Umbilical cord (tissue), 2 donors: ENCODE measurements at places on chromosomes 13 and 19. TPM values are rescaled to one million over a fixed set of nuclear protein-coding genes. Genes with fewer than 3 reads are reported as not detected.

The ZFP82 gene
- total RNA-seq = 9.1 TPM

The GPR183 gene
- 7.7 TPM for total RNA-seq

DNA sequence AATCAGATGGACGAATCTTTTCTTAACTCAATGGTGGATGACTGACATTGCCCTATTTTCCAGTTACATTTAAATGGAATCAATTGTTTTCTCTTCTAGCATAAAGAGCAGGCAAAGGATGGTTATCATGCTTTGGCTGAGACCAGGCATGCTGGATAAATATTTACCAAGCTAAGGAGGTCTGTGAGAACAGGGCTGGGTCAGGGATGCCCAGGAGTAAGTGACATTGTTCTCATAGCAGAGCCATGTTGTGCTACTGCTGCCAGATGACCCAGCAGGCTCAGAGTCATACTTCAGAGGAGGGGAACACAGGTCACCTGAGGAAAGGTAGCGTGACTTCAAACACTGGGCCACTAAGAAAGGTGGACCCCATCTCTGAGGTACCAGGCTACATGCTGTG, 116.0 kb upstream of the RNF113B start:
- DNase-seq = no peak

DNA sequence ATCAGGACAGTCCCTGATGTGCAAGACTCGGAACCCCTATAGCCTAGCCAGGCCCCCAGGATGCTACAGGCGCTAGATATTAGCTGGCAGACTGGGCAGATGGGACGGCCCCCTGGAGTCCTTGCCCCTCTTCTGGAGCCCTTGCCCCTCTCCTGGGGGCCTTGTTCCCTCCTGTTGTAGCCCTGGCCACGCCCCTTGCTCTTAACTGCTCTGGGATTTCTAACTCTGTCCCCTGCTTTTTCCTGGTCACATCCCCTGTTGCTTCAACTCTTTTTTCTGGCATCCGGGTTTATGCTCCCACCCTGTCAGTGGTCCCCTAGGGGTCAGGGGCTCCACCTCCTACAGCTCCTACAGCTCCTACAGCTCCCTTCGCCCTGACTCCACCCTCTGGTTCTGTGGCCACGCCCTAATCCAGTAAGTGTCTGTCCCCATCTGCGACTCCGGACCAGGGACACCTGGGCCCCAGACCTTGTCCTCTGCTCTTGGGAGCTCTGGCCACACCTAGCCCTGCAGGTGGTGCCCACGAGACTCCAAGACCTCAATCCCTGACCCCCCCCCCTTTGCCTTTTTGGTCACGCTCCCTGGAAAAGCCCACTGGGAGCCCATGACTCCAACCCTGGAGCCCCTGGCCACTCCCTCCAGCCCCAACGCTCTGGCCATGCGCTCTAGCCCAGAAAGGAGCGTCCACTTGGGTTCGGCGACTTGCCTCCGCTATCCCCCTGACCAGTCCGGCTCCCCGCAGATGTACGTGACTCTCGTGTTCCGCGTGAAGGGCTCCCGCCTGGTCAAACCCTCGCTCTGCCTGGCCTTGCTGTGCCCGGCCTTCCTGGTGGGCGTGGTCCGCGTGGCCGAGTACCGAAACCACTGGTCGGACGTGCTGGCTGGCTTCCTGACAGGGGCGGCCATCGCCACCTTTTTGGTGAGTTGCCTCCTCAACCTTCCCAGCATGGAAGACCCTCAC, 6.8 kb downstream of the PLPPR2 start:
- no peak for DNase-seq

DNA sequence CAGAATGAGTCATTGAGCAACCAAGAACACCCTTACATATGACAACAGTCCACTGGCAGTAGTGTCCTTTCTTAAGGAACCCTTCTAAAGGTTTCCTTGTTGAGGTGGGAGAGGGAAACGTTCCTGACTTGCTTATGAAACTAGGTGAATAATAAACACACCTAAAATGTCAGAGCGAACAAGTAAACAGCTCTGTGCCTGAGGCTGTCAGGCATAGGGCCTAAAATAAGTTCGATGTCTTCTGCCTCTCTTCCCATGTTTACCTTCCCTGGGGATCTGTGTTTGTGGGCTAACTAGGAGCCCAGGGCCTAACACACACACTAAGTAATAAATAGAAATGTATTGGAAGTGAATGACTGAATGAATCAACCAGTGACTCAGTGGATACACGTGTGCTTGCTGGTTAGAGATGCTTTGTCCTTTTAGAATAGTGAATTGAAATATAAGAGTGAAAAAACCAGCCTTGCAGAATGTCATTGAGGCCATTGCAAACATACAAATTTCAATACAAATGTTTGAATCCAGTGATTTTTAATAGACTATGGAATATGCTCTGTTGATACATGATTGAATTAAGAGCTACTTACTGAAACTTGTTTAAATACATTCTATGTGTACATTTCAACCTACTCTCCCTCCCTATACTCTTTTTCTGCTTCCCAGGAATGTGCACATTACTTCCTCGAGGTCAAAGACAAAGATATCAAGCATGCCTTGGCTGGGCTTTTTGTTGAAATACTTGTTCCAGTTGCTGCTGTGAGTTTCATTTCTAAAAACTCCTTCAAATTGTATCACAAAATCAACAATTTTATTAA, 102.9 kb downstream of the FRY start:
- no peak for DNase-seq

DNA sequence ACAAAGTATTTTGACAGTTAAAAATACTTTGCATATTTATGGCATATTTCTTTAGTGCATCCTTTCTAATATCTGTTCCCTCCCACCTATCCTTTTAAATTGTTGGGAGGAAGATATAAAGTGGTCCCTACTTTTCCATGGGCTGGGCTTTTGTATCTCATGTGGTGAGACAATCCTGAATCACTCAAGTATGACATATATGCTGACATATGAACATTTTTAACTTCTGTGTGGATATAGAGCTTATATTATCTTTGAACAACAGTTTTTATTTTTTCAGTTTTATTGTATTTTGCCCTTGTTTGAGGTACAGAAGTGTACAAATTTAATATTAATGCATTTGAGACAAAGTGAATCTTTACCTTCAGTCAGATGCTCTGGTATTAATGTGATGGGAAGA, 3.4 kb downstream of the ZMYM2 start:
- DNase-seq = no peak

DNA sequence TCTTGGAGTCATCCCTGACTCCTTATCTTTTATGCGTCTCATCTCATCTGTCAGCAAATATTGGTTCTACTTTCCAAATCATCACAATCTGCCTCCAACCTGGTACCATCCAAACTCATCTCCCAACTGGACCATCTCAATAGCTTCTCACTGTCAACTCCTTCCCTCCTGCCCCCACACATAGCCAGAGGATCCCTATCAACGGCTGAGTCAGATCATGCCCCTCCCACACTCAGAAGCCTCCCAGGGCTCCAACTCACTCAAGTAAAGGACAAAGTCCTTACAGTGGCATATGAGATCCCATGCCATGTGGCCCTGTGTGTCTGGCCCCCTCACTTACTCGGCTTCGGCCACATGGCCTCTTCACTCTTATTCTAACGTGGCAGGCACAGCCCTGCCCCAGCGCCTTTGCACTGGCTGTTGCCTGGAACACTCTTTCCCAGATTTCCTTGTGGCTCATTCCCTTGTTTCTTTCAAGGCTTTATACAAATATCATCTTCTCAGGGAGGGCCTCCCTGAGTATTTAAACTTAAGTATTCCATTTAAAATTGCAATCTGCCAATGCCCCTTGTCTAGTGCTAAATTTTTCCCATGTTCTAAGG, 4.3 kb downstream of the SPRED3 start:
- DNase-seq = no peak

The TEX26 gene
- total RNA-seq = not detected

DNA sequence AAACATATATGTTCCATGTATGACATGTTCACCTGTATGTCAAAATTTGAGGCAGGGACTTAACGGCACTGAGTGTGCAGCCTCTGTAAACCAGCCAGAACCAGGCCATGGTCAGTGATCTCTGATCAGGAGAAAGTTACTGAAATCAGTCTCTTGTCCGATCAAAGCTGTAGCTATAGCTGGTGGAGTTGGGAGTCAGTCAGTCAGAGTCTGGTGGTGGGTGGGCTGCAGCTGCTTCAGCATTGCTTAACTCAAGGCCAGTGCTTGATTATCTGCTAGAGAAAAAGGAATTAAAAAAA, 78.3 kb downstream of the ANKRD10 start:
- no peak for DNase-seq

DNA sequence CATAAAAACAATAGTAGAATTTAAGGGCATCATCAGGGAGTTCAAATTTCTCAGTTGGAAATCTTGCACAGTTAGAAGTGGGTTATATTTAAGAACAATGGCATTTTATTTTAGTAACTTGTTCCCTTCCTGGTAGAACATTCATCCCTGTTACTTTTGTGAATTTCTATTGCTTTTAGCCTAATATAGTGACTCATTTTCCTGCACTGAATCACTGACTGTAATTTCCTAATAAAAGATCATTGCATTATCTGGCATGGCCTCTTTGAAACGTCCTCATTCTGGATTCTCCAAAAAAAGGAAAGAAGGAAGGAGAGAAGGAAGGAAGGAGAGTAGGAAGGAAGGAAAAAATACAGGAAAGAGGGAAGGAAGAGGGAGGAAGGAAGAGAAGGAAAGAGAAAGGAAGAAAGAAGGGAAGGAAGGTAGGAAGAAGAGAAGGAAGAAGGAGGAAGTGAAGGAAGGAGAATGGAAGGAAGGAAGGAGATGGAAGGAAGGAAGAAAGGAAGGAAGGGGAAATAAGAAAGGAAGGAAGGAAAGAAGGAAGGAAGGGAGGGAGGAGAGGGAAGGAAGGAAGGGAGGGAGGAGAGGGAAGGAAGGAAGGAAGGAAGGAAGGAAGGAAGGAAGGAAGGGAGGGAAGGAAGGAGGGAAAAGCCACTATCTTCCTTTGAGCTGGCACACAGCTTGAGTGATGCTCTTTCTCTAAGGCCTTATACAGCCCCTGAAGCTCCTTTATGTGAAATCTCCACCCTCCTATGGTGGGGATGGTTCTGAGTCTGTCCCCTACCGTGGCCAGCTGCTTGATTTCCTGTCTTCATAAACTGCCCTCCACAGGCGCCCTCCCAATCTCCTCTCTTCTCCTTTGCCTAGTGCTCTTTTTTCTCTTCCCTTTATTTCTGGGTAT, 29.8 kb upstream of the TM9SF2 start:
- no peak for DNase-seq

The PHF11 gene
- total RNA-seq = 16.6 TPM

The RASL11A gene
- total RNA-seq = 25.5 TPM

- no peak for DNase-seq
These were observed 14.5 kb downstream of the SACS start for GRCh38 chr13:23418776-23419683.

- DNase-seq = no peak
These were observed 345.6 kb downstream of the SPRY2 start for GRCh38 chr13:79995334-79995733.

DNA sequence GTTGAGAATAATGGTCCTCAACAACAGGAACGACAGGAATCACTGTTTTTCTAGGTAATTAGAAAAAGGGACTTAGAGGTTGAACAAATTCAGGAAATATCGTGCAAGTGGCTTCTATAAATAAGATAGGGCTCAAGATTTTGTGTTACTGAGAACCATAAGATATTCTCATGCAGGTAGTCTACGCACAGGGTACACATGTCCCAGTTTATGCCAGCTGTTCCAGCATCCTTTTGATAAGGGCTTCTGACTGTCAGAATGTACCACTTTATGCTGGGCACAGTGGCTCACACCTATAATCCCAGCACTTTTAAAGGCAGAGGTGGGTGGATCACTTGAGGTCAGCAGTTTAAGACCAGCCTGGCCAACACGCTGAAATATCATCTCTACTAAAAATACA, 32.1 kb downstream of the RBM26 start:
- no peak for DNase-seq

The GARIN5A gene
- not detected for total RNA-seq

DNA sequence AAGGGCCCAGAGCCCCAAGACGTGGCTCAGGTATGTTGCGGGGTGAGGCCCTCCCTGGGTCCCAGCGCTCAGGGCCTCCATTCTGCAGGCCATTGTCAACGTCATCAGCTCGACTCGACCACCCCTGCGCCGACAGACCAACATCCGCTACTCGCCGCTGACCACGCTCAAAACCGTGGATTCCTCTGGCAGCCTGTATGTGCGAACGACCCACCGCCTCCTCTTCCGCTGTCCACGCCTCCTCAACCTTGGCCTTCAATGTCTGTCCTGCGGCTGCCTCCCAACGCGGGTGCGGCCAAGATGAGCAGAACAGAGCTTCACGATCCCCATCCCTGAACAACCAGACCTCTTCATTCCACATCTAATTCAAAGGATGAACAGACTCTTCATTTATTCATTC, 8.2 kb downstream of the RDH8 start:
- no peak for DNase-seq

DNA sequence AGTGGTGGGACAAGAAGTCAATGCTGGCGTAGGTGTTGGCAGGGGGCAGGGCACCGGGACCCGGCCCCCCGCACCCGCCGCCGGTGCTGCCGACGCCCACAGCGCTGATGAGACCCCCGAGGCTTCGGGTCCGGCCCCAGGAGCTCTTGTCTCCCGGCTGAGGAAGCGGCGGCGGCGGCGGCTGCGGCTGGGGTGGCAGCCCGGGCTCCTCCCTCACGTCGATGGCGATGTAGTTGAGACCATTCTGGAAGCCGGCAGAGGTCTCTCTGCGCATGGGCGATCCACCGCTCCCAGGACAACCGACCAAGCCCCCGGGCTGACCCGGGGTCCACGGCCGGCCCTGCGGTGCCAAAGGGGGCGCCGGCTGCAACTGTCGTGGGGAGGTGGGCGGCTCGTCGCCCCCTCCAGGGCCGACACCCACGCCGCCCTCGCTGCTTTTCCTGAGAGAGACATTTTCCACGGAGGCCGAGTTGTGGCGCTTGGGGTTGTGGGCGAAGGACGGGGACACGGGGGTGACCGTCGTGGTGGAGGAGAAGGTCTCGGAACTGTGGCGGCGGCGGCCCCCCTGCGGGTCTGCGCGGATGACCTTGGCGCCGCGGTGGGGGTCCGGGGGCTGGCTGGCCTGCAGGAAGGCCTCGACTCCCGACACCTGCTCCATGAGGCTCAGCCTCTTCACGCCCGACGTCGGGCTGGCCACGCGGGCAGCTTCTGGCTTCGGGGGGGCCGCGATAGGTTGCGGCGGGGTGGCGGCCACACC, 4.1 kb downstream of the IRS2 start:
- no peak for DNase-seq

GRCh38 chr19:23777216-23777615, 18.5 kb upstream of the ZNF681 start:
- DNase-seq = no peak

GRCh38 chr19:17255150-17255621, 9.4 kb downstream of the USHBP1 start:
- no peak for DNase-seq

- no peak for DNase-seq
These were observed 114.8 kb upstream of the TDRD3 start for GRCh38 chr13:60282186-60282585.

GRCh38 chr13:74895042-74895796, 586.8 kb downstream of the TBC1D4 start:
- no peak for DNase-seq

- DNase-seq = peak; percentile 46
These were observed 80.4 kb downstream of the LRCH1 start for GRCh38 chr13:46633416-46633815.

DNA sequence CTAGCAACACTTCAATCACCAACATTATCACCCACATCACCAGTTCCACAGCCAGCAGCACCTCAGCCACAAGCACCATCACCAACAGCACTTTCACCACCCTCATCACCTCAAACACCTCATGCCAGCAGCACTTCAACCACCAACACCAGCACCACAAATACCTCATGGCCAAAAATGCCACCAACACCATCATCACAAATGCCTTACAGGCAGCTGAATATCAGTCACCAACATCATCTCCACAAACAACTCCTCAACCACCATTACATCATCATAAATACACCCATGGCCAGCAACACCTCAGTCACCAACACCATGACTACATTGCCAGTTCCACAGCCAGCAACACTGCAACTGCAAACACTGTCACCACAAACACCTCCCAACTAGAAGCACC, 10.4 kb downstream of the FCER2 start:
- no peak for DNase-seq

The SRRM5 gene
- 0.24 TPM for total RNA-seq
